ENCODE measurements at places on chromosomes 11 and 22. TPM values are rescaled to one million over a fixed set of nuclear protein-coding genes. Genes with fewer than 3 reads are reported as not detected.

The MRGPRF gene
- 16.7 TPM for total RNA-seq

The IGLL1 gene
- total RNA-seq, result not detected

The MPPED1 gene
- total RNA-seq, result under 0.01 TPM

The ROBO3 gene
- total RNA-seq, result 12.0 TPM

The SLC17A6 gene
- total RNA-seq, result not detected

The LINC01488 gene
- not detected for total RNA-seq

The CEP126 gene
- total RNA-seq, result 1.6 TPM
